ENCODE measurements at places on chromosomes 4 and X.
A peak's percentile ranks its signal among the peaks of the same experiment; 100 is the strongest.

DNA sequence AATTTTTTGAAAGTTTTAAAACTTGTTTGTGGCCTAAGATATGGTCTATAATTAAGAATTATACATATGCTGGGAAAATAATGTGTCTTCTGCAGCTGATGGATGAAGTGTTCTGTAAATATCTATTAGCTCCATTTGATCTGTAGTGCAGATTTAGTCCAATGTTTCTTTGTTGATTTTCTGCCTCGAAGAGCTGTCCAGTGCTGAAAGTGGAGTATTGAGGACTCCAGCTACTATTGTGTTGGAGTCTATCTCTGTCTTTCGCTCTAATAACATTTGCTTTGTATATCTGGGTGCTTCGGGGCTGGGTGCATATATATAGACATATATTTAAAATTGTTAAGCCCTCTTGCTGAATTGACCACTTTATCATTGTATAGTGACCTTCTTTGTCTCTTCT lies 2127.3 kb downstream of the PCDH7 start:
- DNase-seq, result no peak

- peak; percentile 35 for DNase-seq
Measured at GRCh38 chr4:183348706-183349659, 26.8 kb upstream of the CLDN24 start.

DNA sequence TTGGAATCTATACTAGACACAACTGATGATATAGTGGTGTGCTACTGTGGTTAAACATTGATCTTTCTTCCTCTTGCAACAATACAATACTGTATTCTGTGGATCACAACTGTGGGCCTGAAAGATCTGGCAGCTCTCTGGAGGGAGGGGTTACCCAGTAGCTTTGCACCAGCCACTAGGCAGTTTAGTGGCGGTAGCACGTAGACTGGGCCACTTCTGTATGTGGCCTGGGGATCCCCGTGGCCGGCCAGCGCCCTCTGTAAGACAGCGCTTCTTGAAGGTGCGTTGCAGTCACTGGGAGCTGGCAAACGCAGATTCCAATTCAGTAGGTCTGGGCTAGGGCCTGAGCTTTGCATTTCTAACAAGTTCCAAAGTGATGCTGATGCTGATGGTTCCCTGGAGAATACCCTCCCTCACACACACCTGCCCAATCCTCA lies 168.6 kb downstream of the MGST2 start:
- no peak for DNase-seq

- no peak for DNase-seq
Measured at GRCh38 chr4:4945021-4945420, 74.2 kb downstream of the CYTL1 start.

GRCh38 chrX:68177542-68177941 lies 255.8 kb downstream of the OPHN1 start:
- DNase-seq, result no peak

DNA sequence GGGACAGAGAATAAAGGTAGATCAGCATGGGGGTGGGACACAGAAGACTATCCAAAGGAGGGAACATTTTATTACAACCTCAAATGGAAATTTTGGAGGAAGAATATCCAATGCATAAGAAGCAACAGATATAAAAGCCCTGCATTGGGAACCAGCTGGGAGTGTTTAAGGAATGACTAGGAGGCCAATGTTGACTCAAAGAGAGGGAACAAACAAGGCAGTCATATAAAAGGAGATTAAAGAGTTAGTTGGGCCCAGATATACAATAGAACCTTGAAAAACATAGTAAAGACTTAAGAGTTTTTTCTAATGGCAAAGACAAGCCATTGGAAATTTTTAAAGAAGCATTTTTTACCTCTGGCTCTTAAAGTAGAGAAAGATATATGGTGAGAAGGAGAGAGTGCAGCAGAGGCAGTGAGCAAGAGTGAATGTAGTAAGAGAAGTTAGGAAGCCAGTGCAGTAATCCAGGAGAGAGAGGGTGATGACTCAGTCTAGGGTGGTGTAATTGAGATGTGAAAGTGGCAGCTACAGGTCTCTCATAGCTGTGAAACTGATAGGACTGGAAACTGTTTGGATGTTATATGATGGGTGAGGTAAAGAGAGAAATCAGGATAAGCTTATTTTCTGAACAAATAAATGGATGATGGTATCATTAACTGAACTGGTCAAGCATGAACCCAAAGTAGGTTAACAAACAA lies 182.2 kb upstream of the ATOH1 start:
- no peak for DNase-seq

GRCh38 chr4:10093801-10094552 lies 22.6 kb downstream of the WDR1 start:
- DNase-seq, result peak; percentile 57

GRCh38 chr4:32136081-32136787 lies 1416.1 kb downstream of the PCDH7 start:
- no peak for DNase-seq

GRCh38 chr4:41881981-41882624 lies 53.1 kb upstream of the TMEM33 start:
- no peak for DNase-seq

- no peak for DNase-seq
Measured at GRCh38 chr4:68433582-68433981, 13.7 kb upstream of the TMPRSS11E start.

GRCh38 chr4:84948056-84948455 lies 18.4 kb downstream of the WDFY3 start:
- DNase-seq, result no peak

DNA sequence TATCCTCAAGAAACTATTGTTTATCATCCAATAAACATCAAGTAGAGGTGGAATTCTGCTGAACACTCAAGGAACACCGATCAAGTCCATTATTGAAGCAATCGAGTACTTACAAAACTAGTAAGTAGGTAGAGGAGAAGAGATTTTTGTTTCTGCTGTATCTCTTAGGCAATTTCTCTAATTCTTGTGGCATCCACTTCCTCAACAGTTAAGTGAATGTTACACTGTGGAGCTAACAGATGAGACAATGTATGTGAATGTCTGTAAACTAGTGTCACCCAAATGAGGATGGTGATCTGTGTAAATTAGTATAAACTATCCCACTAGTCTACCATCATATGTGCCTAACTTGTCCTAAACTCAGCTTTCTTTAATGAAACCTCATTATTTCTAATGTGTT lies 261.6 kb downstream of the ARHGAP24 start:
- no peak for DNase-seq

DNA sequence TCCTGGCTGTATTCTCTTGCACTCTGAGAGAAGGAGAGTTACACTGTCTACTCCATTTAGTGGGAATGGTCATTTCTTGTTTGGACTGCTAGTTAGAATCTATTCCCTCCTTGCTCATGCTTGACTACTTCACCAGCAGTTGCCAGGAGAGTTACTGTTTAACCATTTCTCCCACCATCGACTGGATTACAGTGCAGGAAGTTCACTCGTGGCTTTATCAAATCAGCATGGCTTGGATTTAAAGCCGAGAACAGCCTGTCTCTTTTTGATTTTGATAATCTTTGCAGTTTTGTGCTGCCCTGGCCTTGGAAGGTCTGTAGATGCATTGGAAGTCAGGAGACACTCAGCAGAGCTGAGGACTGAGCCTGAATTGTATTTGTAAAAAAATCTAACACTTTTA lies 3.2 kb downstream of the GBA3 start:
- DNase-seq, result no peak

GRCh38 chr4:159023741-159024140 lies 79.1 kb upstream of the RAPGEF2 start:
- no peak for DNase-seq

All from T-helper 2 cell treated with Interferon-gamma antibody and Interleukin-4, amounts not matched to agents 5 μg/mL and 100 μg/mL, for 36 hours (primary cell).